Stimulated activated CD4-positive, alpha-beta T cell treated with anti-CD3 and anti-CD28 coated beads, Interleukin-1b, Interleukin-23, amount 100 ng/mL, for 4 hours (primary cell): ENCODE measurements at places on chromosomes 7 and 10.
A peak's percentile ranks its signal among the peaks of the same experiment; 100 is the strongest.

- peak; percentile 10 for DNase-seq
These were observed 2.1 kb upstream of the CCDC126 start for GRCh38 chr7:23594879-23595604.

GRCh38 chr10:86715156-86715795, 41.1 kb upstream of the BMPR1A start:
- no peak for DNase-seq

DNA sequence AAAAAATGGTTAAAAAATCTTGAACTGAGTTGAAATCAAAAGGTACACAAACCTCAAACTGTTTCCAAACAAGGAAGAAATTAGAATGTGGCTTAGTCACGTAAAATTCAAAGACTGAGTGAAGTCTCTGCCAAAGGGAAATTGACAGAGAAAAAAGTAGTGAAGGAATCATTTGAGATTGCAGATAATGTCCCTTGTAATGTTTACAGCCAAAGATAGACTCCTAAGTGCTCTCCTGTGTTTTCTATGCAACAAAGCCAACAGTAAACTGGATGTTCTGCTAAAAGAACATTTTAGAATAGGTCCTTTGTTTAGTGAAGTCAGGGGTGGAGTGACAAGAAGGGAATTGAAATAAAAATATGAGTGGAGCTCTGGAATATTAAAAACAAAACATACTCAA, 117.9 kb downstream of the ITGA8 start:
- DNase-seq = no peak

DNA sequence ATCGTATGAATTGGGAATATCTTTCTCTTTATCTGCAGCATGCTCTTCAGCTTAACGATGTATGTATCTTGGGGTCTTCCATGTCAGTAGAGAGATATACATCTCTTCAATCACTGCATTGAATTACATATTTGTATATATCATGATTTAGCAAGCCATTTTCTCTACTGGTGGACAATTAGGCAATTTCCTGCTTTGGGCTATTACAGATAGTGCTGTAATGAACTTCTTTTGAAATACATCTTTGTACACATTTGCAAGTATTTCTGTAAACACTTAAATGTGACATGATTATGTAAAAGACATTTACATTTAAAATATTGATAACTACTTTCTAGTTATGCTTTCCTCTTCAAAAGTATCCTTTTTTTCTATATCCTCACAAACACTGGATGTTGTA, 199.0 kb downstream of the PPP1R9A start:
- no peak for DNase-seq

GRCh38 chr7:158500651-158501052, 87.0 kb downstream of the PTPRN2 start:
- no peak for DNase-seq

DNA sequence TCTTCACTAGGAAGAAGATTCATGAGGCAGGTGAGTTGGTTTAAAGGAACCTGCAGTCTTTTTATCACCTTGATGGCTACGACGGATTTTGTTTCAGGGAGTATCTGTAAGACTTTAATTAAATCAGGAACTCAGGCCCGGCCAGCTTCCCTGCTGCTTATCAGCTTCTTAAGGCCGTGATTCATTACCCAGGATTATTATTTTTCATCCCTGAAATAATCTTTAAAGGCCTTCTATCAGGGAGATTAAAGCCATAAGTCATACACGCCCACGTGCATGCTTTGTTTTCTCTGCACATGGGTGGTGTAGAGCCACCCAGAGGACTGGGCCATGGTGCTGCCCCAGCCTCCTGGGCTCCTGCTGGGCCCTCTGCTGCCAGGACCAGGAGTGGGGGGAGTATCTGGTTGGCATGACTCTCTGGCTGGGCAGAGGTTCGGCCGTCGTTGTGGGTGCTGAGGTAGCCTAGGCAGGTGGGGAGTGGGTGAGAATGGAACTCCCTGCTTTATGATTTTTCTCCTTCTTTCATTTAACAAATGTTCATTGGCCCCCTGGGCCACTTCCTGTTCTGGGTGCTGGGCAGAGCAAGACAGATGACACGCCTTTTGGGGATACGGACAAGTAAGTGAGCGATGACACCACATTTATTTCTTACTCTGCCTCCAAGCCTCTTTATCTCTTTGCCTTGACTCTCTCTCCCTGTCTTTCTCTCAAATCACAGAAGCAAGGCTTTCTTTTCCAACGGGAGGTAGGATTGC, 39.0 kb upstream of the PCBD1 start:
- DNase-seq = no peak

- no peak for DNase-seq
These were observed 124.8 kb downstream of the CNNM2 start for GRCh38 chr10:103042908-103043307.

DNA sequence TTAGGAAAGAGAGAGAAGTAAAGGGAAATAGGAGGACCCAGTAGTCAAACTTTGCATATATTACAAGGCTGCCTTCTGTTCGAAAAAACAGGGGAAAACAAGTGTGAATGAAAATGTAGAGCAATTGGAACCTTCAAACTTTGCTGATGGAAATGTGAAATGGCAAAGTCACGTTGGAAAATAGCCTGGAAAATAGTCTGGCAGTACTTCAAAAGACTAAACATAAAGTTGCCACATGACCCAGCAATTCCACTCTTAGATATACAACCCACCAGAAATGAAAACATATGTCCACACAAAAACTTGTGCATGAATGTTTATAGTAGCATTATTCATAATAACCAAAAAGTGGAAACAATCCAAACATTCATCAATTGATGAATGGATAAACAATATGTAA, 78.6 kb upstream of the IFRD1 start:
- DNase-seq = no peak

GRCh38 chr10:23344241-23344841, at the start of gene C10orf67:
TSS of gene C10orf67 (minus strand) at chr10:23344797. CDS start at chr10:23344774, 23 bp downstream.
- peak; percentile 38 for DNase-seq

DNA sequence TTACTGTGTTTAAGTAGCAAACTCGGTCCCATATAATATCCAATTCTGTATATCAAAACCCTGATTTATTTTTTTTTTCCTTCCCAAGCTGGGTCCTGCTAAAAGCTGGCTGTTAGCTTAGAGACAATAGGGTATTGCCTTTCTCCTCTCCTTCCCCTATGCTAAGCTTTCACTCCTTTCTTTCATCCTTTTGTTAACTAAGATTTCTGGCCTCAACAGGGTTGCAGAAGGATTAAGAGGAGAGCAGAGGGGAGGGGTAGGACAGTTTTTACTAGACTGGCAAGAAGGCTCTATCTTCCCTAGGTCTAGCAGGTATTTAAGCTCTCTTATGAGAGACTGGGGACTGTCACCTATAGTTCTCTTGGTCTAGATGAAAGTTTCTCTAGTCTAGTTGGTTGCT, 229.2 kb downstream of the KCND2 start:
- no peak for DNase-seq

- no peak for DNase-seq
These were observed 146.5 kb downstream of the ARID5B start for GRCh38 chr10:62047960-62048383.

DNA sequence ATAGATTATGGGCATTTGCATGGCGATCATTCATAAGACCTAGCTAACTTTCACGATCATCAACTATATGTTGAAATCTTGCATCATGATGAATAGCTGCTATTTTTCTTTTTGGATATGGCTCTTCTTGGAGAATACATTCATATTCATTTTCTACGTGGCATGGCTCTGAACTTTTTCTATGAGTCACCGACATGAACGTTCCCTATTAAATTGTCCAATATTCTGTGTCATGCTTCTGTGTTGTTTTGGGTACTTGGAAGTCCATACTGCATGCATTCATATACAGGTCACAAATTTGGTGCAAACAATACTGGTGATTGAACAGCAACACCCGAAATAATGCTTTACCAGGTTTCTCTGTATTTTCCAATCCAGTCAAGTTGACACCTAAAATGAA, 37.9 kb upstream of the ANKRD1 start:
- DNase-seq = no peak

GRCh38 chr7:98996150-98996552, 117.8 kb downstream of the TRRAP start:
- DNase-seq = no peak

GRCh38 chr10:3478153-3478552, 305.6 kb upstream of the PITRM1 start:
- DNase-seq = no peak

GRCh38 chr10:60372436-60372835, 17.2 kb downstream of the ANK3 start:
- DNase-seq = no peak

GRCh38 chr7:90666186-90666585, 70.1 kb downstream of the CDK14 start:
- DNase-seq = no peak

DNA sequence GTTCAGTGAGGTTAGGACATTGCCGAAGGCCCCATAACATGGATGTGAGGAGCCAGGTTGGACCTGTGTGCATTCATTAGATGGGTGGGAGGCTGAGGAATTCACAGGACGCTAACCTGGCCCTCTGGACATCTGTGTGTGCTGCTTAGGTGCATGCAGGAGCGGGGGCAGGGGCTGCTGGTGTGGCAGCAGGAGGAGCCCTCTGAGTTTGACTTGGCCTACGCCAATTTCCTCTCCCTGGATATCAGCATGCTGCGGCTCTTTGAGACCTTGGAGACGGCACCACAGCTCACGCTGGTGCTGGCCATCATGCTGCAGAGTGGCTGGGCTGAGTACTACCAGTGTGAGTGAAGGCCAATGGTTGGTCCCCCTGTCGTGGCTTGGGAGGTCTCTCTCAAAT, 34.5 kb upstream of the MMD2 start:
- no peak for DNase-seq

DNA sequence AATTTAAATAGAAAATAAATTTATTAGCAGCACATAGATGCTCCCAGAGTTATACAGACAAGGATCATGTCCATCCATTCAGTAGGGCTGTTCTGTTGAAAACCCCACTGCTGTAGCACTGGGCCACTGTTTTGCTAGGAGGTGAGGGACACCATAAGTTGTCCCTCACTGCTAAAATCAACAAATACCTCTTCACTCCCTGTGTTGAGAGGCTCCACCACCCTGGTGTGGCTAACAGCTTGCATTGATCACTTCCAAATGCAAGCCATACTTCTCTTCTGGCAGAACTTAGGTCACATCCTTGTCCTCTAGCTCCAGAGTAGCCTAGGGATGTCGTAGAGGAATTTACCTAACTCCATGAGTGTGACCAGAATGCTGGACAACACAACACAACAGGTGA, 55.4 kb downstream of the MDFIC start:
- no peak for DNase-seq

DNA sequence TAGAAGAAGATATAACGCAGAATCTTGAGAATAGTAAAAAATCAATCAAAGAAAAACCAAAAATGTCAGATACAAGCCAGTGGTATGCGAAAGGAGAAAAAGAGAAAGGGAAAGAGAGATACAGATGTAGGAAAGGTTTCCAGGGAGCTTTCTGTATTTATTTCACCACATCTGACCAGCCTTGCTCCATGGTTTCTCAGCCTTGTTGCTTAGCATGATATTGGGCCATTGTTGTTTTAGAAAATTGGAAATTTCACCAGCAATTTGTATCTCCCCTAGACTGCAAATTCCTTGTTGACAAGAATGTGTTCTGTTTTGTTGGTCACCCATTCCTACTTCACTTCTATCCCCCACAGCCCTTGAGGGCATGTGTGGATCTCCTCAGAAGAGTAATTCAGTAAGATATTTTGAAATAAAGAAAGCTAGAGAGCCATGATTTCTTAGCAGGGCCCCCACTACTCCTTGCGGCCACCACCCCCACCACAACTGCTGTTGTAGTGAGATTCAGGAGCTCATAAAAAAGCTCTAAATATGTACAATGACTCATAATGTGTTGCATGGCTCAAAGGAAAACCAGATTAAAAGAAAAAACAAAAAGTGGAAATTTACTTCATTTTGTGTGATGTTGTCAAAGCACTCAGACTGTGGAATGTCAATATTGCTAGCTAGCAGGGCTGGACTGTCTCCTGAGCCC, 138.7 kb downstream of the CHRM2 start:
- DNase-seq = no peak

GRCh38 chr7:131511774-131512535, 44.5 kb downstream of the PODXL start:
- no peak for DNase-seq
